ENCODE measurements at places on chromosomes 4 and X.

- DNase-seq: no peak
These were observed 91.5 kb upstream of the MAP9 start for GRCh38 chr4:155468282-155468681.

- DNase-seq: no peak
These were observed 7.6 kb upstream of the KLHL2 start for GRCh38 chr4:165199722-165200121.

DNA sequence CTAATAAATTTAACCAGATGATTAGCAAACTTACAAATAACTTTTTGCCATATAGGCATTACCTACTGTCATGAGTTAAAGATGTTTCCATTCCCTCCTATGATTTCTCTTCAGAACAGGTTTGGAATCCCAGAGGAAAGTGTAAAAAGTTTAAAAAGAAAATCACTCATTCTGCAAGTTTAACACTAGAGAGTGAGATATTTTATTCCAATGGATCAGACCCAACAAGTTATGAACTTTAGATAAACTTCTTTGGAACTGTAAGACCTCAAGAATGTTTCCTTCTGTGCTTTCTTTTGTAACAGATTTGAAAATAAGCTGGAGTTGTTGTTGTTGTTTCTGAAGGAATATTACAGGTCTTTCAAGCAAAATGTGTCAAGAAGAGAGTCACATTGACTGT, 51.6 kb downstream of the PPP3CA start:
- no peak for DNase-seq

DNA sequence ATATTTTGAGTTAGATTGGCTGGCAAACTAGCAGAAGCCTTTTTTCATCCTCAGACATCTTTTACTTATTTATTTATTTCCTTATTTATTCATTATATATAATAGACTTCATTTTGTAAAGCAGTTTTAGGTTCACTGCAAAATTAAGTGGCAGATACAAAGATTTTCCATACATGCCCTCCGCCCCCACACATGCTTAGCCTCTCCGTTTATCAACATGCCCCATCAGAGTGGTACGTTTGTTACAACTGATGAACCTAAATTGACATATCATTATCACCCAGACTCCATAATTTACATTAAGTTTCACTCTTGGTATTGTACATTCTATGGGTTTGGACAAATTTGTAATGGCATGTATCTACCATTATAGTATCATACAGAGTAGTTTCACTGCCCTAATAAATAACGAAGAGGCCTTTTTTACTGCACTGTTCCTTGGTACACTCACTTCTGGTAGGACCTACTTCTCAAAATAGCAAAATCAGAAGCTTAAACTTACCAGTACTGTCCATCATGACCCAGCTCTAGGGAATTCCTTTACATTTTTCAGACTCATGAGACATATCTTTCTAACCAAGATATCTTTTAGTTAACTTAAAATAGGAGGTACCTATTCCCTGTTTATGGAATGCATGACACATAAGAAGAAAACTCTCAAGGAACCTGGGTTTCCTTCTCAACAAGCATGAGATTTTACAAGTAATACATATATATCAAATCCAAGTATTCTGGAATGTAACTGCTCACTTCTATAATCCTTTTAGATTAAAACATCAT, 4.8 kb upstream of the TMPRSS11B start:
- no peak for DNase-seq

- no peak for DNase-seq
These were observed 845 bp downstream of the ZAR1 start for GRCh38 chr4:48490680-48491513.

DNA sequence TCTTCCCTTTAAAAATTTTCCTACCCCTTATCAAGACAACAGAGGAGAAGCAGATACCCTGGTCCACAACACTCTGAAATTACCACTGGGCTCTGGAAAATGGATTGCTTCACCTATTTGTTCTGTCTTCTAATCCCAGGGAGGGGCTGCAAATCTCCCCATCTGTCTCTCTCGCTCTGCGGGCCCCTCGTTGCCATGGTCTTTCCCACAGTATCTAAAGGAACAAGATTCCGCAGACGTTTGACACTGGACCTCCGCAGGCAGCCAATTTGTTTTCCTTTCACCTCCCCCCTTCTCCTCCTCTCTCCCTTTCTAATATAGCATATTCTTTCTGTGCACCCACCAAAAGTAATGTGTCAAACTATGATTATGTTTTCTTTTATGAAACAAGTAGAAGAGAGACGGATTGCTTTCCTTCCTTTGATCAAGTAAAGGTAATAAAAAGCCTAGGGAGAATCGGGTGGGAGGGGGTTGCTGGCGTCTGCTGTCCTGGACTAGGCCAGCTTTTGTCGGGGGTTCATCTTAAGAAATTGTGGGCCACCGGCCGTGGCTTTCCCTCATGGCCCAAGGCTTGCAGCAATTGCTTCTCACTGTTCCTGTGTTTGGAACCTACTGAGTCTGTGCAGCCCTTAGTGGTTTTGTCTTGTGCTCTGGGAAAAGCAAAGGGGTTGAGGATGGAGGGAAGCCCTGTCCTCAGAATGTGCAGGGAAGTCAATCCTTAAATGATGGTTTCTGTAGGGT, 81.0 kb downstream of the MGST2 start:
- no peak for DNase-seq

GRCh38 chr4:108355902-108356535, 187.3 kb upstream of the LEF1 start:
- DNase-seq: no peak

- DNase-seq: no peak
These were observed 151.6 kb downstream of the SLIT2 start for GRCh38 chr4:20403290-20403689.

- DNase-seq: no peak
These were observed 15.3 kb downstream of the ALB start for GRCh38 chr4:73419106-73420038.
